Left ventricle myocardium inferior (tissue), 1 donor: ENCODE measurements at places on chromosomes 6 and 20. TPM values are rescaled to one million over a fixed set of nuclear protein-coding genes. Genes with fewer than 3 reads are reported as not detected.

RIMS4 gene
- total RNA-seq: 0.11 TPM

KCNG1 gene
- 0.30 TPM for total RNA-seq

FAM209B gene
- total RNA-seq: 0.47 TPM

PPIL6 gene
- 3.9 TPM for total RNA-seq

UBE2C gene
- total RNA-seq: 0.91 TPM

BPI gene
- total RNA-seq: not detected

ORC3 gene
- 20.5 TPM for total RNA-seq

XKR7 gene
- total RNA-seq: not detected

CRISP3 gene
- not detected for total RNA-seq

TRAPPC3L gene
- not detected for total RNA-seq

CAGE1 gene
- total RNA-seq: not detected

PARD6B gene
- total RNA-seq: 3.4 TPM

MOXD1 gene
- 3.4 TPM for total RNA-seq

HCRTR2 gene
- total RNA-seq: not detected

MEI4 gene
- 0.52 TPM for total RNA-seq

PTCRA gene
- total RNA-seq: not detected

NKAPL gene
- total RNA-seq: 4.5 TPM

KCNK17 gene
- 0.52 TPM for total RNA-seq

FAM110A gene
- 2.0 TPM for total RNA-seq

PRPH2 gene
- total RNA-seq: 0.63 TPM

C6orf15 gene
- total RNA-seq: not detected

SOX12 gene
- 12.3 TPM for total RNA-seq

FAXC gene
- 0.49 TPM for total RNA-seq

GPR6 gene
- total RNA-seq: not detected

TUBB2B gene
- 1.4 TPM for total RNA-seq

SCUBE3 gene
- 8.8 TPM for total RNA-seq

CD93 gene
- 35.7 TPM for total RNA-seq

CCN2 gene
- total RNA-seq: 33.0 TPM

SAMD5 gene
- 0.33 TPM for total RNA-seq

GSTA3 gene
- total RNA-seq: not detected

HMGCLL1 gene
- total RNA-seq: 1.2 TPM

PGK2 gene
- total RNA-seq: not detected

TOMM34 gene
- total RNA-seq: 11.4 TPM

BMP2 gene
- 2.4 TPM for total RNA-seq

DST gene
- total RNA-seq: 331 TPM

OR2H1 gene
- not detected for total RNA-seq

COL9A3 gene
- 2.1 TPM for total RNA-seq

TMEM14A gene
- 10.9 TPM for total RNA-seq

VNN1 gene
- total RNA-seq: 1.1 TPM

TDRD6 gene
- 0.36 TPM for total RNA-seq

HLA-DQB2 gene
- total RNA-seq: 1.9 TPM

LY6G6D gene
- not detected for total RNA-seq
